ENCODE measurements at places on chromosomes 3 and 15. TPM values are rescaled to one million over a fixed set of nuclear protein-coding genes. Genes with fewer than 3 reads are reported as not detected.

Gene PAQR9
- 0.03 TPM for polyA plus RNA-seq

Gene TMCO5A
- polyA plus RNA-seq = not detected

Gene VGLL3
- 5.7 TPM for polyA plus RNA-seq

Gene DPP8
- polyA plus RNA-seq = 23.7 TPM

Gene TRIM42
- not detected for polyA plus RNA-seq

Gene AADACL2
- 1.4 TPM for polyA plus RNA-seq

Gene CYP1A2
- polyA plus RNA-seq = not detected

Gene GUCA1C
- polyA plus RNA-seq = 0.28 TPM

Gene CHST13
- 0.24 TPM for polyA plus RNA-seq

Gene SNTN
- polyA plus RNA-seq = not detected

Gene ALG1L2
- not detected for polyA plus RNA-seq

Gene GPR156
- 3.0 TPM for polyA plus RNA-seq

Gene NR1I2
- polyA plus RNA-seq = 0.11 TPM

Gene EAF1
- 10.6 TPM for polyA plus RNA-seq

Gene GNAT1
- polyA plus RNA-seq = not detected

Gene ZMYND10
- 0.62 TPM for polyA plus RNA-seq

Gene ALDH1A2
- polyA plus RNA-seq = 3.6 TPM

Gene INAFM2
- polyA plus RNA-seq = 24.5 TPM

Gene IL17RB
- 0.43 TPM for polyA plus RNA-seq

Gene DHX36
- polyA plus RNA-seq = 25.8 TPM

Gene NDN
- 107 TPM for polyA plus RNA-seq

Gene HESX1
- polyA plus RNA-seq = 1.1 TPM

Gene ELL3
- polyA plus RNA-seq = 4.1 TPM

Gene ACKR4
- polyA plus RNA-seq = 2.1 TPM

Gene SIDT1
- 2.2 TPM for polyA plus RNA-seq

Gene SLC30A4
- polyA plus RNA-seq = 5.4 TPM

Gene CHRNA7
- polyA plus RNA-seq = 2.0 TPM

Gene LDHAL6B
- not detected for polyA plus RNA-seq

Gene ANKRD63
- polyA plus RNA-seq = not detected

Gene FAM81A
- polyA plus RNA-seq = 0.48 TPM

Gene CRYGS
- 1.3 TPM for polyA plus RNA-seq

Gene CP
- polyA plus RNA-seq = 12.7 TPM

Gene ABI3BP
- 126 TPM for polyA plus RNA-seq

Gene ZNF662
- 5.1 TPM for polyA plus RNA-seq

Gene SEMA6D
- 2.5 TPM for polyA plus RNA-seq

Gene GASK1A
- 10.5 TPM for polyA plus RNA-seq

Gene PLS1
- 2.6 TPM for polyA plus RNA-seq

Gene SAXO2
- polyA plus RNA-seq = 0.49 TPM

Gene HIGD2B
- not detected for polyA plus RNA-seq

Gene PSMD6
- 78.8 TPM for polyA plus RNA-seq

Gene LPP
- polyA plus RNA-seq = 133 TPM

Gene CCDC54
- not detected for polyA plus RNA-seq

Gene C15orf61
- 5.2 TPM for polyA plus RNA-seq

Gene BSN
- 0.39 TPM for polyA plus RNA-seq

Gene SLC6A20
- polyA plus RNA-seq = 0.10 TPM

Gene INKA1
- polyA plus RNA-seq = 6.5 TPM

Gene MCTP2
- polyA plus RNA-seq = 3.9 TPM

Gene CTXN2
- 0.06 TPM for polyA plus RNA-seq

Gene TMC3
- polyA plus RNA-seq = 0.62 TPM

Gene KCNMB3
- 2.5 TPM for polyA plus RNA-seq

Gene B3GNT5
- polyA plus RNA-seq = 4.3 TPM

Gene P2RY1
- polyA plus RNA-seq = 4.1 TPM

Gene COPS2
- 59.1 TPM for polyA plus RNA-seq

Gene XCR1
- 0.77 TPM for polyA plus RNA-seq

Gene RBP2
- polyA plus RNA-seq = not detected

Gene TMEM266
- 0.11 TPM for polyA plus RNA-seq

Measured in urinary bladder (tissue), 4 donors.